Activated CD8-positive, alpha-beta memory T cell treated with anti-CD3 and anti-CD28 coated beads for 1 hour (primary cell): ENCODE measurements at places on chromosomes 3 and 15.

- no peak for DNase-seq
Observed at GRCh38 chr15:35914573-35914972, 368.6 kb upstream of the DPH6 start.

DNA sequence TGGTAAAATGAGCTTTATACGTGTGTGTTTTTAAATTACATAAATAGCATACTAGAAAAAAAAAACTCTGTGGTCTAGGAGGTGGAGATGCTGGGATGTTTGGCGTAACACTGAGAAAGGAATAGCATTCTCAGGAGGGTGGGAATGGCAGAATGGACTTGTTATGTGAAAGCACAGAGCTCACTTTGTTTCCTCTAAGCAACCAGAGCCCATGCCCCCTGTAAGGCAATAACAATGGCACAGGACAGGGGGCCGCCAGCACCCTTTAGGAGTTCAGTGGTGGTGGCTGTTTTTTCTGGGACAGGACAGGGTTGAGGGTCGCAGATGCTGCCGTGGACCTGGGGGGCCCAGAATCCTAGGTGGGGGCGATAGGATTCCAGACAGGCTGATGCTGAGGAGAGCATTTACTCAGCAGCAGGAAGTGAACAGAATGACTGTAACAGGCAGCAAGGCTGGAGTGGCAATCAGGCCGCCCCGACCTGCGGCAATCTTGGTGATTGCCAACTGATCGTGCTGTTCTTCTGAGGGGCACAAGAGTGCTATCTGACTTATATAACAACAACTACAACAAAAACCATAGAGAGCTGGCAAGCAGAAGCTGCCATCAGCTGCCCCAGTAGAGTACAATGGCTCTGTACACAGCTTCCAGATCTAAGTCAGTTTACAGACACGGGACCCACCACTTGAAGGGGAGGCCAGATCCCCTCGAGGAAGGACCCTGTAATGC, 160.4 kb downstream of the UACA start:
- no peak for DNase-seq

GRCh38 chr15:101060576-101061551, 141.7 kb downstream of the LRRK1 start:
- DNase-seq = no peak

DNA sequence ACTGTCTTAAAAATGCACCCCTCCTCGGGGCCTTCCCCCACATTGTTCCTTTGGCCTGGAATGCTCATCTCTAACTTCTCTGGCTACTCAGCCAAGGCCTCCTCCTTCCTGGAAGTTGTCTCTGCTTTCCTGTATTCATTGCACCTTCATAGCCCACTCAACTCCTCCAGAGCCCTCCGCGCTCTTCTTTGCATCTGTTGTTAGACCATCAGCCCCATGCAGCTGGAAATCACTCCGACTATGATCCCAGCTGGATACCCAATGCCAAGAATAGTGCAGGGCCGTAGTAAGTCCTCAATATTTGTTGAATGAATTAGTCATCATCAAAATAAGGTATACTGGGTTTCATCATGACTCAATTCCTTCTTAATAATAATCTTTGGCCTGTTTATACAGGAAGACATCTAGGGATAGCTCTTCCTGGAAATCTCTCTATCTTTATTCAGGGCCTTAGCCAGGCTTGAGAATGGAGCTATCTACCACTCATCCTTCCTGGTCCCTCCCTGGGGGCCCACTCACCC, 112.7 kb downstream of the SYNPR start:
- DNase-seq = no peak

GRCh38 chr3:94500146-94500545, 437.3 kb downstream of the NSUN3 start:
- DNase-seq = no peak

DNA sequence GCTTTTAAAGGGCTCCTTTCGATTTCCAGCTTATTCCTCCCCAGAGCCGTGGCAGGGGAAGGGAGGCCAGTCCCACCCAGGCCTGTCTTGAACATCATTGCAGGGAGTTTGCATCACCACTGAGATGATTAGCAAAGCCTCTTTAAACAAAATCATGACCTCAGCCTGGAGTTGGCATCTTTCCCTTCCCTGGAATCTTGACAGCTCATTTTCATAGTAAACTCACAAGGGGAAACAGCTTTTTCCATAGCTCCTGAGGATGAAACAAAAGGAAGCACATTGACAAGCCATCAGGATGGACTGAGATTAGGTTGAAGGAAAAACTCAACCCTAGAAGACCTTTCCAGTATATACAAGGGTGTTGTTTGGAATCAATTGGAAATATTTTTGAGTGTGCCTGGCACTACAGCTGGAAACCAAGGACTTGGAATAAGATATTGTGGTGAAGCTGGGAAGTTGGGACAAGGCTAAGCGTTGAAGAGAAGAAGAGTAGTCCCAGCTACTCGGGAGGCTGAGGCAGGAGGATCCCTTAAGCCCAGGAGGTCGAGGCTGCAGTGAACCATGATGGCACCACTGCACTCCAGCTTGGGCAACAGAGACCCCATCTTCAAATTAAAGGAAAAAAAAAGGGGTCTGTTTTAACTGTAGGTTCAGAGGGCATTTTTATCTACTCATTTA, 3.1 kb upstream of the LARP6 start:
- no peak for DNase-seq

DNA sequence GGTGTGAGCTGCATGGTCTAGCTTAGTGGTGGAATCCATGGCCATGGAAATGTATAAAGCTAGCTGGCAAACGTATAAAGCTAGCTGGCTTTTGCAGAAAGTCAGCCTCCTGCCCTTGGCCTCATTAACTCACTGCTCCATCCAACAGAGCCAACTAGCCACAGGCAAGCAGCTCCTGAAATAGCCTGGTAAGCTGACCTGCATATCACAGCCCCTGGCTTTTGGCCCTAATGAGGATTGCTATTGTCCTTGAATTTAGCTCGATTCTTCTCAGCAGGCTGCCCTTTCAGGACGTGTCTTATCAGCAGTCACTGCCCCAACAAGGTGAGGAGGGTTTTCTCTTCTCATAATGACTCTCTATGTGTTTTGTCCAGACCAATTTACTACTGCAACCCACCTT, 446.8 kb downstream of the WDR72 start:
- no peak for DNase-seq

DNA sequence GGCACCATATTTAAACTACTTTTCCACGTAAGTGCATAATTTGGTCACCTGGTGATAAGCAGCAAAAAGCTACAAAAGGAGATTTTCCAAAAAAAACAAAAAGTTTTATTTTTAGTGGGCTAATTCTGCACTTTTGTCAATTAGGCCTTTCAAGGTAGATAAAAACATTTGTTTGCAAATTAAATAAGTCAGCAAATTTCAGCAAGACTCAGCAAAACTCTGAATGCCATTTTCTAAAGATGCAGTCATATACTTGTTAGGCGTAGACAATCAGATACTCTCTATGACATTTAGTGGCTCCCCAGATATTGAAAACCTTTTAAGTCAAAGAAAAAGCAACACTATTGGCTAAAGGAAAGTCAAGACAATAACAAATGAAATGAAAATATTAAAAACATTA, 400.2 kb upstream of the GOLIM4 start:
- DNase-seq = no peak

DNA sequence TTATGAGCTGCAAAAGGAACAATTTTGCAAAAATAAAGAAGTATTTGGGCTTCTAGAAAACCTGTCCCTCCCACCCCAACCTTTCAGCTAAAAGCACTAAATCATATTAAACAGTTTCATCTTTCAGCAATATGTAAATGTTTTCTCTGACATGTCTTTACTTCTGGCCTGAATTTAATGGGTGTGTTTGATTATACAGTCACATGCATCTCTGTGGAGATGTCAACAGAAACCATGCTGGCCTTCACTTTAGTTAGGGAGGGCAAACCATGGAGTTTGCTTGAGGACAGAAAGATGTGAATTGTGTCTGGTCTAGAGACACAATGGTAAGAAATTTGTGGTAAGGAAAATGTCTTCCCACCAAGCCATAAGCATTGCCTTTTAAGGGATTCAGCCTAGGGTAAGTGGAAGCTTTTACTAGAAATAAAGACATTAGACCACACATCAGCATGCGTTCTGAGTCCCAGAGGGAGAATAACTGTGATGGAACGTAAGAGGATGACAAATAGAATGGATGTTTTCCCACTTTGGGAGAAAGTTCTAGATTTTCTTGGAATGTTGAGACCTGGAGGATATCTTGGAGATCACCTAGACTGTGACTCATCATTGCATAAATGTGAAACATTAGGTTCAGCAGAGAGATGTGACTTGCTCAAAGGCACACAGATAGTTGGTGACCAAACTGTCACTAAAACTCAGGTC, 68.9 kb downstream of the ST8SIA2 start:
- no peak for DNase-seq

DNA sequence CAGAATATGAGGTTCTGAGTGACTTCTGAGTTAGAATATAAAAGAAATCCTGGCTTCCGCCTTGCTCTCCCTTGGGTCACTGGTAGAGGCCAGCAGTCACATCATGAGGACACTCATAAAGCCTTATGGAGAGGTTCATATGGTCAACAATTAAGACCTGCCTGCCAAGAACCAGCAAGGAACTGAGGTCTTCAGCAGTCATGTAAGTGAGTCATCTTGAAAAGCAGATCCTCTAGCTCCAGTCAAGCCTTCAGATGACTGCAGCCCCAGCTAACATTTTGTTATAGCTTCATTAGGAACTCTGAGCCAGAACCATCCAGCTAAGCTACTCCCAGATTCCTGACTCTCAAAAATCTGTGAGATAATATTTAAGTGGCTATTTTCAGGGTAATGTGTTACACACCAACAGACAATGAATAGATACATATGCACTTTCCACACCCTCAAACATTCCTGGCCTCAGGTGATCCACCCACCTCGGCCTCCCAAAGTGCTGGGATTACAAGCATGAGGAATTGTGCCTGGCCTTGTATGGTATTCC, 447.2 kb downstream of the SHQ1 start:
- no peak for DNase-seq

DNA sequence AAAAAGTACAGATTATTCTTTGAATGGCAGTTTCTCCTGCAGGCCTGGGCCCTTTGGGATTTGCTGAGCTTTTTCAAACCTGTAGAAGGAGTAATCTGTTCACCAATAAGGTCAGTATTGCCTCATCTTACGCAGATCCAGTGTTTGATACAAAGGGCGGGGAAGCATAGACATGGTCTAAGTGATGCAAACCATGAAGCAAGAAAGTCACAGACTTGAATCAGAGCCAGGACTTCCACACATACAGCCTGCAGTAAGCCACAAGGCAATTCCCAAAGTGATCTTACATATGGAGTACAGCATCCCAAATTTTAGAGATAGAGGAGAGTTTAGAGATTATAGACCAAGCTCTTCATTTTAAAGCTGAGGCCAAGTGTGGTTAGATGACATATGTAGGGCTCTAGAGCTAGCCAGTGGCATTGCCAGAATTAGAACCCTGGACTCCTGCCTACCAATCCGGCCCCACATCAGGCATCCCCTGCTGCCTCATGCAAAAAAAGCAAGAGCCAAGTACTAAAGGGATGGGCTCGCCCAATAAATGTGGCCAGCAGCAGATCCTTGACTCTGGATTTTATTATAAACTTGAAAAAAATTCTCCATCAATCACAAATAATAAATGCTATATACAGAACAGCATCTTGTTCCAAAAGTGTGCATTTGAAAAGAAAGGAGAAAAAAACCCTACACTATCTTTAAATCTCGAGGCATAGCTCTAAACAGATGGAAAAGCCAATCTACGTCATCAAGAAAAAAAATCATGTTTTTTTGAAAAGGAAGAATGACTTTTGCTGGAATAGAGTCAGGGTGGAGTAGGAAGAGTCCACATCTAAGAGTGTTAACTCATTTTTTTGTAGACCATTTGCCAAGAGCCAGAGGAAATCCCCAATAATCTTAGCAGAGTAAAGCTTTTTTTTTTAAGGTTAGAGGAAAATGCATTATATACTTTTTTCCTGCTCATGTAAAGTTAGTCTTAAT, 24.0 kb downstream of the ABI3BP start:
- DNase-seq = no peak

DNA sequence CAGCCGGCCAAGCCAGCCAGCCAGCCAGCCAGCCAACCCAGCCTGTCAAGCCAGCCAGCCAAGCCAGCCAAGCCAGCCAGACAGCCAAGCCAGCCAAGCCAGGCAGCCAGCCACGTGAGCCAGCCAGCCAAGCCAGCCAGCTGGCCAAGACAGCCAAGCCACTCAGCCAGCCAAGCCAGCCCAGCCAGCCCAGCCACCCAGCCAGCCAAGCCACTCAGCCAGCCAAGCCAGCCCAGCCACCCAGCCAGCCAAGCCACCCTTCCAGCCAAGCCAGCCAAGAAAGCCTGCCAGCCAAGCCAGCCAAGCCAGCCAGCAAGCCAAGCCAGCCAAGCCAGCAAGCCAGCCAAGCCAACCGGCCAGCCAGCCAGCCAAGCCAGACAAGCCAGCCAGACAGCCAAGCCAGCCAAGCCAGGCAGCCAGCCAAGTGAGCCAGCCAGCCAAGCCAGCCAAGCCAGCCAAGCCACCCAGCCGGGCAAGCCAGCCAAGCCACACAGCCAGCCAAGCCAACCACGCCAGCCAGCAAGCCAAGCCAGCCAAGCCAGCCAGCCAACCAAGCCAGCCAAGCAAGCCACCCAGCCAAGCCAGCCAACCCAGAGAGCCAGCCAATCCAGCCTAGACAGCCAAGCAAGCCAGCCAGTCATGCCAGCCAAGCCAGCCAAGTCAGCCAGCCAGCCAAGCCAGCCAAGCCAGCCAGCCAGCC, 199.5 kb downstream of the GOLGA6L6 start:
- DNase-seq = no peak

- no peak for DNase-seq
Observed at GRCh38 chr15:62051166-62051565, 9.1 kb downstream of the VPS13C start.

- DNase-seq = no peak
Observed at GRCh38 chr3:180287703-180288102, 251.0 kb upstream of the PEX5L start.

GRCh38 chr3:31288641-31289100, 244.1 kb upstream of the STT3B start:
- DNase-seq = peak; percentile 2

DNA sequence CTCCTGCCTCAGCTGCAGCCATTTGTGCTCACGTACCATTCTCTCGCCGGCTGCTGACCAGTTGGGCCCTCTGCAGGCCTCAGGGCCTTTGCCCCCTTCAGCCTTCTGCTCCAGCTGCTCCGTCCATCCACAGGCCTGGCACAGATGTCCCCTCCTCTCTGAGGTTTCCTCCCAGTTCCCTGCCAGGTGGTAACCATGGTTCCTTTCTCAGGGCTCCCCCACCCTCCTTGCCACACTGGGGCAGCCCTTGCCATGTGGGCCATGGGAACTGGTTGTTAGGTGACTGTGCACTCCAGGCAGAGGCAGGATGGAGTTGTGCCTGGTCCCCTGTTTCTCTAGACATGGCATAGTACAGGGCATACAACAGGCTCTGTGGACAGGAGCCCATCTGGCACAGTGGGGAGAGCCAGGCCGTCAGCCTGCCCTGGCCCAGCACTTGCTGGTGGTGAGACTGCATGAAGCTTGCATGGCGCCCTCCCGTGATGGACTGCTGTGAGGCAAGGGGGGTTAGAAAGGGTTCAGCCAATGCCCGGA, 148.9 kb downstream of the DNAJB8 start:
- DNase-seq = no peak

- DNase-seq = no peak
Observed at GRCh38 chr3:110184536-110184935, 847.2 kb upstream of the DPPA4 start.
